AG20443 (cell line): ENCODE measurements at places on chromosomes 4 and X.

GRCh38 chrX:115448146-115448545 is 112.8 kb upstream of the PLS3 start:
- DNase-seq, result no peak

- peak; percentile 12 for DNase-seq
Measured at GRCh38 chr4:126209147-126209546, 894.4 kb downstream of the FAT4 start.

GRCh38 chr4:23070848-23071570 is 378.3 kb downstream of the GBA3 start:
- no peak for DNase-seq

DNA sequence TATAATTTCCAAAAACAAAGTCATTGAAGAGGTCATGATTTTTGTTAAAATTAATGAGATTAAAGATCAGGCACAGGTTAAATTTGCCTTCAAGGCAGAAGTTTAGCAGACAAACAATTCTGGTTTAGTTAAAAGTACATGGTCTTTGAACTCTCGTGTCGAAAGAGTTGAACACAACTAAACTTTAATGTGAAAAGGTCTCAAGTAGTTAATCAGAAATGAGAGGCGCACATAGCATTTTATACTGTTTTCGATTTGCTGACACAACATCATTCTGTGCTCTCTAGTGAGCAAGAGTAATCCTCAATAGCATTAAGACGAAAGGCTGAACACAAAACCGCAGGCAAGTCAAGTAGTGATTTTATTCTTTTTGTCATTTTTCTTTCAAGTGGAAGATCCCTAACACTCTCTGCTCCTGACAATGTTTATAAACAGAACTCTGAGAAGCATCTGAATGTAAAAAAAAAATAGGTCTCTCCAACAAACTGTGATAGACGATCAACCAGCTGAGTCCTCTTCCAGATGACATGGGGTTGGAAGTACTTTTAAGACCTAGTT is 49.8 kb downstream of the SH3RF1 start:
- DNase-seq, result no peak

- DNase-seq, result no peak
Measured at GRCh38 chr4:143441678-143442077, 71.8 kb upstream of the SMARCA5 start.

- DNase-seq, result peak; percentile 13
Measured at GRCh38 chrX:54452920-54453319, 12.7 kb downstream of the TSR2 start.
